Fibroblast of mammary gland (primary cell): ENCODE measurements at places on chromosomes 5 and 9.

DNA sequence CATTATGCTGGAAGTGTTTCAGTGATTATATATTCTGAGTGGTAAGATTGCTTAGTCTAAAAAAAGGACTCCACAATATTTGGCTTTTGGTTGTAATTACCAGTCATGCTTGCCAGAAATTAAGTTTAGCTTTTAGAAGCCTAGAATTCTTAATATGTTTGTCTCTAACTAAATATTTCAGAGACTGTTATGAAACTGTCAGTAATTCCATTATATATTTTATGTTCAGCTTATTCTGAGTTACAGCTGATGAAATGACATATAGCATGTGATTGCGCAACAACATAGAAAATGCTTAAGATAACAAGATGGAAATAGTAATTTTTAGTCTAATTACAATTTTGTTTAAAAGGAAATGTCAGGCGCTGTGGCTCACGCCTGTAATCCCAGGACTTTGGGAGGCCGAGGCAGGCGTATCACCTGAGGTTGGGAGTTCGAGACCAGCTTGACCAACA is 44.2 kb downstream of the KIAA1958 start:
- peak; percentile 17 for DNase-seq

GRCh38 chr5:132445640-132445923 is 45.0 kb downstream of the IRF1 start:
- DNase-seq: no peak

GRCh38 chr9:11323457-11323856 is 710.7 kb upstream of the PTPRD start:
- DNase-seq: no peak

GRCh38 chr5:107875833-107876232 is 205.1 kb upstream of the EFNA5 start:
- DNase-seq: peak; percentile 38

DNA sequence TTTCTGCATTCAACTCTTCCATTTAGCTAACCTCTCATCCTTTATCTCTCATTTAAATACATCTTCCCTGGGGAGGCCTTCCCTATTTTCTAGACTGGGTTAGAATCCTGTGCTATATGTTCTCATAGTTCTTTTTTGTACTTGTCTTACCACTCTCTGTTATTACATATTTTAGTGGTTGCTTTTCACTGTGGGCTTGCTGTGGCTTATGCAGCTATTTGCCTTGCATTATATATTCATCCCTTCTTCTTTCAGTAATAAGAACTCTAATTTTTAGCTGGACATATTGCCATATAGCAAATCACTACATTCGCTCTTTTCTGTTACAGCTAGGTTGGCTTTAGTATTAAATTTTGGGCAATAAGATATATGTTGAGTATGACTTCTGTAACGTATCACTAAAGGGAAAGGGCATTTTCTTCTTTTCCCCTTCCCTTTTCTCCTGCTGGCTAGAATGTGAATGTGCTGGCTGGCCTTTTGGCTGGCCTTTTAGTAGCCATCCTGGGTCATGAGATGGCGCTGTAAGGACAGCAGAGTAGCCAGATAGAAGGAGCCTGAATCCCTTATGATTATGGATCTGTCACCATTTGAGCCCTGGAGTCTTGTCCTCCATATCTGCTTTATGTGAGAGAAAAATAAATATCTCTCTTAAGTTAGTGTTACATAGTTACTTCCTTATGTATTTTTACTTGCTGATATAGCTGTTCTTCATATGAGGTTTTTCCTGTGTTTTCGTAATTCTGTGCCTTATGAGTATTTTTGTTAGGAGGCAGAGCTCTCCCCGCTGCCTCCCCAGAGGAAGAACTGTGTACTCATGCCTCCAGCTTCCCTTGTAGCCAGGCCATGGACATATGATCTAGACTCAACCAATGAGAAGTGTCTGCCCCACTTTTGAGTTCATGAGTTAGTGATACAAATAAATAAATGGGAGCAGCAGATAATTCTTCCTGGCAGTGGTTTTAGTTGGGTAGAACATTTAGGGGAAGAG is 65.8 kb downstream of the NDUFAF2 start:
- DNase-seq: peak; percentile 34

GRCh38 chr5:7873216-7873615 is 4.3 kb downstream of the MTRR start:
- DNase-seq: no peak

- DNase-seq: no peak
Measured at GRCh38 chr5:121890297-121890858, 38.7 kb downstream of the FTMT start.

GRCh38 chr9:12054235-12054634 is 639.0 kb upstream of the TYRP1 start:
- DNase-seq: no peak

DNA sequence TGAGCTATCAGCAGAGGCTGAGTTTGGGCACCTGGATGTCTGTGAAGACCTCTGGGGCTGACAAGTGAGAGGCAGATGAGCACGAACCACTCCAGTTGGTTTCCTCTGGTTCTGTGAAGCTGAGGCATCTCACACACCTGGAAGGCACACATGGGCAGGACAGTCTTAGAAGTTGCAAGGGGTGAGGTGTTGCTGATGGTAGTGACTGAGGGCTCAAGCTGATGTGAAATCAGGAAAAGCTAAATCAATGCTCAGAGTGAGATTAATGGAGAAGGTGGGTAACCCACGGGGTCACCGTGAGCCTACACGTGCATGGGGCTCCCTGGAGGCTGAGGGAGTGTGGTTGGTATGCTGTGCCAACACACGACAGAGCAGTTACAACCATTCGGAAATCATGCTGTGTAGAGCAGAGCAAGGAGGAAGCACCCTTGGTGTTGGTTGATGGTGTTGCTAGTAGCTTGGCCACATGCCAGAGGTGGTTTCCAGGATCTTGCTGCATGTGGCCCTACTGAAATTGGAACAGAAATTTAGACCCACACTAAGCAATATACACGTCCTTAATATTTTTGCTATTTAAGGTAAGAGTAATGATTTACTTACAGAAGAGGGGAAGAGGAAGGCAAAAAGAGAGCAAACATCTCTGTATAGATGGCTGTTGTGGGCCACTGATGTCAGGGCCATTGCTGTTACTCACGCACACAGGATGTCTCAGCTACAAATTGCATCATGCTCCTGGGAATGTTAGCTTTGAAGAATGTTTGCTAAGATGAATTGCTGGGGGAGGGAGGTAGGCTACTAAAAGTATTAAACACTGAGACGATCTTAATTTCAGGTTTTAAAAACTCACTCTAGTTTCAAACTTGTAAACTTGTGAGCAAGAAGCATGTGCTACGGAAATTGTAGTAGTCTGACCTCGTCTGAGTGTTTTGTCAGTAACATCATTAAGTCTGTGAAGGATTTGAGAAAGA is 170.5 kb downstream of the ARHGEF28 start:
- peak; percentile 97 for DNase-seq
